ENCODE measurements at places on chromosomes 16 and 17.
A peak's percentile ranks its signal among the peaks of the same experiment; 100 is the strongest.

GRCh38 chr16:67259705-67260104, 10.9 kb downstream of the SLC9A5 start:
- no peak for DNase-seq

GRCh38 chr16:3734758-3735221, 17.5 kb upstream of the TRAP1 start:
- DNase-seq = no peak

- DNase-seq = no peak
Observed at GRCh38 chr17:50110591-50111349, 15.6 kb downstream of the PDK2 start.

- no peak for DNase-seq
Observed at GRCh38 chr17:79478051-79478461, 132.8 kb downstream of the RBFOX3 start.

DNA sequence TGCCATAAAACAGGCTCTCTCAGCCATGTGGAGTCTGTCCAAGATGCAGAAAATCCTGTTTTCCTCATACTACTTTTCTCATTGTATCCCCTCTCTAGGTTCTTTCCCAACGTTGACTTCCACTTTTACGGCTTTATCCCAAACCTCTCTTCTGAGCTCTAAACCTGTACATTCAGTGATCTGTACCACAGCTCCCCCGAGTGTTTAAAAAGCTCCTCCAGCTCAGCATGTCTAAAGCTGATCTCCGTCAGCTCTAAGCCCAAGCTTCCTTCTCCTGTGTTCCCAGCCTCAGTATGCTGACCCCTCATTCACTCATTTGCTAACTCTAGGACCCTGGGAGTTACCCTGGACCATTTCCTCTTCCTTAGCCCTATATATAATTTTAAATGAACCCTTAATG, 144.6 kb downstream of the DNAH9 start:
- no peak for DNase-seq

GRCh38 chr17:57419940-57420550, 163.7 kb downstream of the MSI2 start:
- no peak for DNase-seq

DNA sequence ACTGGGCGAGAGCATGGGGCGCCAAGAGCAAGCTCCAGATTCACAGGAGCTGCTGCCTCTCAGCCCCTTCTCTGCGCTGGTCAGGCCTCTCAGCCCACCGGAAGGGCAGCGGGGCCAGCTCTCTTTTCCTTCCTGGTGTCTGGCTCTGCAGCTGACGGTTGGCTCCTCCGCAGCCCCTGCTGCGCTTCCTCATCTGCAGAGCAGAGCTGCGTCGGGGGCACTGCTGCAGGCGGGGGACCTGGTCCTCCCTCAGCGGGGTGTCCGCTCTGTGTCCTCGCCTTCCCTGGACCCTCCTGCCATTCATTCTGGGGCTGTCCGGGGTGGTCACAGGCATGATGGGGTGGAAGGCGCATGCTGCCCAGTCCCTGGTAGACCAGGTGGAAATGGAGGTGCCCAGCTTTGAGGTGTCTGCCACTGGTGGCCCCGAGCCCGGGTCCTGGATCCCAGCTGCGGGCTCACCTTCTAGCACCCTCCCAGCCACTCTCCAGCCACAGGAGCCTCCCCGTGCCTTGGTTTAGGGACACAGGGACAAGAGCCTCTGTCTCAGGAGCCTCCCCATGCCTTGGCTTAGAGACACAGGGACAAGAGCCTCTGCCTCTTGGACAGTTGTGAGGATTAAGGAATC, 84.8 kb downstream of the IRF8 start:
- no peak for DNase-seq

GRCh38 chr17:44314869-44315661, 6.7 kb downstream of the RUNDC3A start:
- DNase-seq = no peak

- DNase-seq = no peak
Observed at GRCh38 chr16:77896415-77897128, 108.2 kb downstream of the VAT1L start.

GRCh38 chr17:79543531-79543930, 67.3 kb downstream of the RBFOX3 start:
- no peak for DNase-seq

DNA sequence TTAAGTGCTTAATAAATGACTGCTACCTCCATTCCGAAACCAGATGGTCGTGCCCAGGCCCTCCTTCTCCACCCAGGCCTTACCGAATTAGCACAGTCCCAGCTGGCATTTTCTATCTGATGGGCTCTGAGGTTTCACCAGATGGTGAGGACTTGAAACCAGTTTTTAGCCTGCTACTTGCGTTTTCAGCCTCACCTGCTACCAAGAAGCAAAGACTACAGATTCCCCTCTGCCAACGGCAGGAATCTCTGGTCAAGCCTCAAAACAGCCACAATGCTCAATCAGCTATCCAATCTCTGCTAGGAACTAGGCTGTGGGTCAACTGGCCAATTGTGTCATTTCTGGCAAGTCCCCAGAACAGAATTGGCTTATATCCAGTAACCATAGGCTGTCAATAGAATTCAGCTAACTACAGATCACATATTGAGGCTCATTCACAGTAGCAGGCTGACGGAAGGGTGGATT, 11.7 kb downstream of the PECAM1 start:
- no peak for DNase-seq

DNA sequence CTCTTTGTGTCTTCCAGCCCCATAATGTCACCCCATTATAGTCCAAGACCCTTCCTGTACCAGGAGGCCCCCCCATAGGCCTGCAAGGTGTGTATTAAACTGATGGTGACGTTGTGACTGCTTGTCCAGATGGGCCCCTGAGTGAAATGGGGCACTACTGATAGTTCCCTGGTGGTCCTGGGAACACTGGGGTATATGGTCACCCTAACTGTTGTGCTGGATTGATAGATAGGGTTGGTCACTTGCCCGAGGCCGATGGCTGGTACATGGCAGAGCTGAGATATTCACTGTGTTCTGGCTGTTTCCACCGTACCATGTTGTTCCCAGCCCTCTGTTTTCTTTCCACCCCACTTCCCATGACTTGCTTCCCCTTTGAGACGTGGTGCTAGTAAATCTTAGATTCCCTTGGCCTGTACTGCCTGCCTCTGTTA, 4.3 kb downstream of the CNP start:
- DNase-seq = no peak

GRCh38 chr17:34511931-34512330, 67.5 kb upstream of the TMEM132E start:
- DNase-seq = no peak

DNA sequence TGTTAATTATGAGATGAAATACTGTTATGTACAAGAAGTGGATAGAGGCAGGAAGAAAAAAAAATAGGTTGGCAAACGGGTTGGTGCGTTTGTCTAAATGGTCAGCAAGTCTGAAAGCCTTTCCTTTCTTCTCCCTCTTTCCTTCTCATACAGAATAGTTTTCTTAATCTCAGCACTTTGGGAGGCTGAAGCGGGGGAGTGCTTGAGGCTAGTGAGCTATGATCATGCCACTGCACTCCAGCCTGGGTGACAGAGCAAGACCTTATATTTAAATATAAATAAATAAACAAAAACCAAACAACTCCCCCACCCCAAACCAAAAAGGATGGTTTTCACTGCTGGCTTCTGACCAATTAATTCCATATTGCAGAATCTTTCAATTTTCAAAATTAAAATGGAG, 74.7 kb upstream of the CORO6 start:
- no peak for DNase-seq

DNA sequence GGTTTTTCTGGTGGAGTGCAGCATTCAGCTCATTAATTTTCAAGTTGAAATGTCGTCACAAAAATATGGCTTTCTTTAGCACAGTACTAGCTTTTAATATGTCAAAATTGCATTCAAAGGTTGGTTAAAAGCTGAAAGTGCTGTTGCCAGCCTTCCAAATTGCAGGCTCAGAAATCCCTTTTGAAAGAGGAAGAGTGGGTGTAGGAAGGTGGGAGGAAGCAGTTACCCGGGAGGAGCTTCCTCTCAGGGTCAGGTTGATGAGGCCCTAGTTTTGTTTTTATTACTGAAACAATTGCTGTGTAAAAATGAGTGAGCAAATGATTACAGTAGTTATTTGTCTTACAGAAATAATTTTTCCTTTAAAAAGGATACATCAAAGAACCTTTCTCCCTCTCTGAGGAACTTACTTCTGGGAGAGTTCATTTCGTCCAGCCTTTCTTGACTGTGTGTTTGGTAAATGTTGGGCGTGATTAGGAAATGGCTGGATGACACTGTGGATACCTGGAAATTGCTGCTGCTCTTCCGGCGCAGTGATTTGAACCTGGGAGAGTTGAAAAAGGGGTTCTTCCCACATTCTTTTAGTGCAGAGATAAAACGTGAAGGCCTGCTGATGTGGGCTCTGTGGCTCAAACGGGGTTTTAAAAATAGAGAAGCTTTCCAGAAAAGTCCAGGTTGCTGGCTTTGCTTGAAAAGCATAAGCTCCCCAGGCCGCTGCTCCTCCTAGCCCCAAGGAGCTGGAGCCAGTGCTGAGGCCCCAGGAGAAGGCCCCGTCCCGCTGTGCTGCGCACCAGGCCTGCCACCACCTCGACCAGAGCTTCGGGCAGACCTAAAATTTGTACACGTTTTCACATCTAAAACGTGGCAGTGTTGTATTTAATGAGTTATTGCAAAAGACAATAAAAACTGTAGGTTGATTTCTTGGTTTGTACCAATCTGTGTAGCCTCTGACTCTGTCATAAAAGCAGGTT, 41.7 kb downstream of the SEC14L1 start:
- DNase-seq = no peak

GRCh38 chr17:70172923-70173322, 3.6 kb downstream of the KCNJ2 start:
- no peak for DNase-seq

DNA sequence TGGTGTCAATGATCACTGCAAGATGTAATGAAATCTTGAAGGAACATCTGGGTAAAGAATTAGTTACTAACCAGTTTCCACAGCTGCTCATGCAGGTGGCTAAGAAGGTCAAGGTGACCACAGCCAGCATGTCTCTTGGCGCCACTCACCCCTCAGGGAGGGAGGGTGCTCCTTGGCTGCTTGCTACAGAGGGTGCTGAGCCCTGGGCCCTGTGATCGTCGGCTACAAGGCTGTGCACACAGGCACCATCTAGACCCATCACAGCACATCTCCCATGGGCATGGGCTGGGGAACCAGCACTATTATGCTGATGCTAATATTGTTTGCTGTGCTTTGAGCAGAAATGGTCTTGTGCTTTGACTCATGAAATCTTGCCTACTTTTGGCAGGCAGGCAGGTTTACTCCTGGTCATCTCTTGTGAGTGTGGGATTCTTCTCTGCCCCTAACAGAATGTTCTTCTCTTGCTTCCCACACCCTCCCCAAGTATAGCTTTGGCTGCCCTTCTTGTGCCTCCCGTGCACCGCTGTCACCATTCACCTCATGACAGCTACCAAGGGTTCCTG, 36.4 kb downstream of the TXNDC11 start:
- DNase-seq = no peak

GRCh38 chr16:46830417-46830901, 521 bp downstream of the C16orf87 start:
- DNase-seq = no peak

- no peak for DNase-seq
Observed at GRCh38 chr16:74868501-74868900, 93.9 kb upstream of the FA2H start.

- no peak for DNase-seq
Observed at GRCh38 chr16:87244636-87245197, 72.5 kb downstream of the C16orf95 start.

DNA sequence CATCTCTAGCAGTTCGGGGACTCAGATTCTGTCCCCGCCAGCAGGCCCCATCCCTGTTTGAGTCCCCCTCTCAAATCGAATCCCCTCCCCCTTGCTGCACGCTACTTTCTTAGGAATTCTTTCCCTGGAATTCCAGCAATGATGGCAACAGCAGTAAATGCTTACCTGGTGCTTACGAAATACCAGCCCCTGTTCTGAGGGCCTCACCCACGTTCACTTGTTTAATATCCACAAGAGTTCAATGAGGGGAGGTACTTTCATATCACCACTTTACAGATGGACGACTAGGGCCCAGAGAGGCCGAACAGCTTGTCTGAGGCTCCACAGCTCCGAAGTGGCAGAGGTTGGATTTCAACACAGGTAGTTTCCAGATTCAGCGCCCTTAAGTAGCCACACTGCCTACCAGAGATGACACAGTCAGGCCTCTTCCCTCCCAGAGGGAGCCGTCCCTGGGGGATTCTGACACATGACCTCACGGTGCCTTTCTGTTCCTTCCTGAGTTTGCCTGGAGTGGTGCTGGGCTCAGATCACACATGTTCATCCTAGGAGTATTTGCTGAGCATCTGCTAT, 120.7 kb upstream of the GSE1 start:
- no peak for DNase-seq

GRCh38 chr16:4402439-4403132, 13.8 kb downstream of the CORO7 start:
- peak; percentile 49 for DNase-seq
